ENCODE measurements at places on chromosomes 1 and 21.

GRCh38 chr1:230212405-230212936, 145.4 kb downstream of the GALNT2 start:
- DNase-seq, result no peak

GRCh38 chr1:96498744-96499340, 222.7 kb upstream of the PTBP2 start:
- no peak for DNase-seq

- no peak for DNase-seq
Measured at GRCh38 chr21:15121655-15122120, 56.9 kb upstream of the NRIP1 start.

GRCh38 chr1:103194984-103195383, 86.7 kb upstream of the COL11A1 start:
- DNase-seq, result no peak

DNA sequence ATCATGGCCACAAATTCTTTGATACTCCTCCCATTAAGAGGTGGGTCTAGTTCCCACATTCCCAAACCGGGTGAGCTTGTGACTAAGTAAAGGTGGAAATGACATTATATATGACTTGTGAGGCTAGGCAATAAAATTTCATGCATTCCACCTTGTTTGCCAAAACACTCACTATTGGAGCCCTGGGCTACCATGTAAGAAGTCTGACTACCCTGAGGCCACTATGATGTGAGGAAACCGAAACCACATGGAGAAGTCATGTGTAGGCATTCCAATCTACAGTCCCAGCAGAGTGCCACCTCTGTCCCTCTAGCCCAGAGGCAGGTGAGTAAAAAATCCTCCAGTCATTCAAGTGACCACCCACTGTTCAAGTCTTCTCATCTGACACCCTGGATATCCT, 17.9 kb upstream of the SMG7 start:
- DNase-seq, result no peak
